PC-3 (cell line): ENCODE measurements at places on chromosomes 7 and 10.

GRCh38 chr10:94403380-94404213, 1.3 kb downstream of the TBC1D12 start:
- peak; percentile 74 for DNase-seq

- DNase-seq = no peak
Measured at GRCh38 chr7:10952588-10952987, 21.1 kb upstream of the PHF14 start.

DNA sequence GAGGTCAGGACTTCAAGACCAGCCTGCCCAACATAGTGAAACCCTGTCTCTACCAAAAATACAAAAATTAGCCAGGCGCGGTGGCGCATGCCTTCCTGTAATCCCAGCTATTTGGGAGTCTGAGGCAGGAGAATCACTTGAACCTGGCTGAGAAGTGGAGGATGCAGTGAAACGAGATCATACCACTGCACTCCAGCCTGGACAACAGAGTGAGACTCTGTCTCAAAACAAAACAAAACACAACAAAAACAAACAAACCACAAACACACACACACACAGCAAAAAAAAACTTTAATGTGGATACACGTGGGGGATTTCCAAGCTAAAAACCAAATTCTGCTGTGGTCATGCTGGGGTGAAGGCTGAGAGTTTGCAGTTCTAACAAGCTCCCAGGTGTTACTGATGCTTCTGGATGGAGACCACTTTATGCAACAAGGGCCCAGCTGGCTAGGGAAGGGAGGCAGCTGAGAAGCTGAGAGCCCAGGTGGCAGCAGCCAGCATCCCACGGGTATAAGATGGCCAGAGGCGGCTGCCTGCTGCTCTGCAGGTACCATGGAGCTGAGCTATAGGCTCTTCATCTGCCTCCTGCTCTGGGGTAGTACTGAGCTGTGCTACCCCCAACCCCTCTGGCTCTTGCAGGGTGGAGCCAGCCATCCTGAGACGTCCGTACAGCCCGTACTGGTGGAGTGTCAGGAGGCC, at the start of gene ZP3:
TSS of gene ZP3 (plus strand) at position 538 of the 699 bp plus-strand sequence. CDS start at position 553, 15 bp downstream.
- no peak for DNase-seq

DNA sequence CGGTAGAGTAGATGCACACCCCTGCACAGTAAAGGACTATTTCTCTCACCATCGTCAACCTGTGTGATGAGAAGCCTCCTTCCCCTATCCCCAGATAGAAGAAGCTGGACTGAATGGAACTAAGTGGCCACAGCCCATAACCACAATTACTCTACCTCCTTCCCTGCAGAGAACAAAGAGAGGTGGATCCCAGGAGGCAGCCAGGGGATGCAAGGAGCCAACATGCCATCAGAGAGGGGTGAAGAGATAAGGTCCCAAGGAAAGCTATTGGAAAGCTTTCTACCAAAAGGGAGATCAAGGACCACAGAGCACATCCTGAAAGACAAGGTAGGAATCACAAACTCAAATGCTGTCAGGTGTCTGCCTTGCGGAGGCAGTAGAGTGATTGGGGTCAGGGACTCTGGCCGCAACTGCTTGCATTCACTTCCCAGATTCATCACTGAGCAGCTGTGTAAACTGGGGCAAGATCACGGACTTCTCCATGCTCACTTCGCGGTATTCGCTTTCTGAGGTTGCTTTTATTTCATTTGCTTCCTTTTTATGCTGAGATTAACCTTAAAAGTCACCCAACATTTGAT, 81.6 kb upstream of the MYO3A start:
- DNase-seq = no peak

DNA sequence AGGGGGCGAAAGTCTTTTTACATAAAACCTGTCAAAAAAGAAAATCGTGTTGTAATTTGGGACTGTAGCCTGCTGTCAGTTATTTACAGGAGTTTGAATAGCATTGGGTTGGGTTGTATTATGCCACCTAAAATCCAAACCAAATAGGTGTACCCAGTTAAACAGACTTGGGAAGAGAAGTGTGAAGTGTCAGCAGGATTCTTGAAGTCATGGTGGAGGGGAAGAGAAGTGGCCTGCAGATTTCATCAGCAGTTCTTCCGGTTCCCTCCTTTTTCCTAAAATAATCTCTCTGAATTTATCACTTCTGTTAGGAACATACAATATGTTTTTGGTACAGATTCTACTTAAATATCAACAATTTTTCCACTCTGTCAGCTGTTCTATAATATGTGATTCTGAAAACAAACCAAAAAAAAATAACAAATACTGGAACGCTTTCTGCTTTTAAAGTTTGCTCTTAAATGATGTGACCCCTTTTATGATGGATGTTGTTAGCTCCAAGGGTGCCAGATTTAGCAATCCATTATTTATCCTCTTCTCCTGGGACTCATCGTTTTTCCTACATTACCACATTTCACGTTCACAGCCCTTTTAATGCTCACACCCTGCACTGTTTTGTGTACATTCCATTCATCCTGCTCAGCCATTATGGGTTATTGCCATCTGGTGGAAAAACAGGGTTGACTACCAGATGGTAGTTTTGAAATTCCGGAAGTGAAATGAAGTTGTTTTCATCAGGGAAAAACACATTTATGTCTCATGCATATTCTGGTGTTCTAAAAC, 18.7 kb upstream of the ARHGAP12 start:
- peak; percentile 86 for DNase-seq

DNA sequence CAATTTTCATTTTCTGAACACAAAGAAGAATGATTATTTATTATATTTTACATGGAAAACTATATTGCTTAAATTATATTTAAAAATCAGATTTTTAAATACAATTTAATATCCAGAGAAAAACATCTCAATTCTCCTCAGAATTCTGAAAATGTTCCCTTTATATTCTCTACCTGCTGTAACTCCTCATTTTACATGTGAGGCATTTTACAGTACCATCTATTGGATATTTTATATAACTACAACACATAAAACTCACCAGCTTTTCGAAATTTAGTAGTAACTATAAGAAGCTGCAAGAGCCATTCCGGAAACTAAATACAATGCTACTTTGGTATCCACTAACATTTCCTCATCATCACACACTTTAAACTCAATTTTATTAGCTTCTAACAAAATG, 264.6 kb downstream of the DGKB start:
- DNase-seq = peak; percentile 23

DNA sequence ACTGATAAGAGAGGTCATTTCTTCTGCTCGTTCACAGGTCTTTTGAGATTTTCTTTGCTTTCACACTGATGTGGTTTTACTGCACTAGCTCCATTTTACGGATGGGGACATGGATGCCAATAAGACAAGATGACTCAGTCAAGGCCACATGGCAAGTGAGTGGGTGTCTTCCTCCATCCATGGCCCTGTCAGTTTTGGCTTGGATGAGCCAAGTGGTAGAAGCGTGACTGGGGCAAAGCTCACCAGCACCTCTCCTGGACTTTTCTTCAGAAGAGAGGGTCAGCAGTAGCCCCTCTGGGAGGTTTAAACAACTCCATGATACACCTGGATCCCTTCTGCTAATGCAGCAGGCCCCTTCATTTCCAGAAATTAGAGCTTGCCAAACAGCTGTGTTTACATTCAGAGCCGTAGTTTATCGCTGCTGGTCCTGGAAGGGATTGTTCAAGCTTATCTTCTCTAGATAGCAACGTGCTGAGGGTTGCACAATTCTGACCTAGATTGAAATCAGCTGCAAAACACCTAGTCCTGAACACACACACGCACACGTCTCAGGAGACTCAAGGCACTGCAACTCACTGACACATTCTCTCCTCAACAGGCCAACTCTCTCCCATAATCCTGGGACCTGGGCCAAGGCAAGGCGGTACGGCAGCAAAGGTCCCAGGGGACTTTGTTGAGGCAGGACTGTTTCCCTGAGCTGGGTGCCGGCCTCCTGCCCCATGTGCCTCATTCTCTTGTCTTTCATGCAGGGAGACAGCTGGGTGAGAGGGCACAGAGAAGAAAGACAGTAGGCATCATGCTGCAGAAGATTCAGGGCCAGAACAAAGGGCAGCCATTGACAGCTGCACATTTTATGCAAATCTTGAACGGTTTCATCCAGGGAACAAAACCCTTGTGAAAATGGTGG, 14.2 kb upstream of the PDCD4 start:
- DNase-seq = no peak

- no peak for DNase-seq
Measured at GRCh38 chr7:42666994-42667393, 244.9 kb downstream of the C7orf25 start.

DNA sequence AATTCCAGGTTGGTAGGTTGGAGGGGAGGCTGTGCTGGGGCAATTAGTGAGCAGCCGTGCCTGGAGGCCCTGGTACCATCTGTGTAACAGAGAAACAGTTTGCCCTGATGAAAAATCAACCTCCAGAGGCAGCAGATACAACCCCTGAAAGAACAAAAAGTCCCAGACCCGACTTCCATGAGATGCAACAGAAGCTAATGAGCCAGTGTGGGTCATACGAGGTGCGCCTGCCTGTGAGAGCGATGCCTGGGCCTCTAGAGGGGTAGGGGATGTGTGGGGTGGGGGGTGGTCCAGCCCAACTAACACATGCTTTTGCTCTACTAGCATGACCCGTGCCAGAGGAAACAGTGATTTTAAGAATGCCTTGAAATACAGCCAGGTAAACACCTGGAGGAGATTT, 39.3 kb downstream of the CELF2 start:
- DNase-seq = no peak

GRCh38 chr7:115040495-115040894, 118.6 kb downstream of the MDFIC start:
- no peak for DNase-seq

DNA sequence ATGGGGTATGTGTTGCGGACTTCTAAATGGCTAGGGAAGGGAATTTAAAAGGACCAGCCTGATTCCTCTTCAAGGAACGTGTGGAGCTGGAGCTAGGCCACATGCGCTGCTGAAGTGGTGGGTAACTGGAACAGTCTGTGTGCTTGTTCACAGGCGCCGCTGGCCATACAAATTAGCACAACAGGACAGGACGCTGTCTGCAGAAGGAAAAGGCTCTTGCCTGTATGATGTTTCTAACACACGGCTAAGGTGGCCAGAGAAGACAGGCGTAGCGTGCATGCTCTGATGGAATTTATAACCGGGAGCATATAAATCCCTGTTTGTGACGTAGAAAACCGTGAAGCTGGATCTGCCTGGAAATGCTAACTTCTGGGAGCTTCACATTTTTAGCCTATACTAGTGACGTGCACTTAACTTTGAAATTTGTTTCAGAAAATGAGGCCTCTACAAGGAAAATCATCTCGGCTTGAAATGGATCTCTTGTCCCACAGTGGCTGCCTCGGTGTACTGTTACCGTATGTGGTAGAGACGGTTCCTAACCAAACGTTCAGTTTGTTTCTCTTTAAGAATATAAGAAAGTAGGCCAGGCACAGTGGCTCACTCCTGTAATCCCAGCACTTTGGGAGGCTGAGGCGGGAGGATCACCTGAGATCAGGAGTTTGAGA, 569.4 kb downstream of the PTPRN2 start:
- DNase-seq = no peak

- no peak for DNase-seq
Measured at GRCh38 chr7:2480070-2480408, 3.8 kb upstream of the GRIFIN start.

- DNase-seq = no peak
Measured at GRCh38 chr7:41206267-41206666, 496.6 kb downstream of the INHBA start.

GRCh38 chr7:96189129-96189820, 132.6 kb downstream of the SLC25A13 start:
- no peak for DNase-seq

DNA sequence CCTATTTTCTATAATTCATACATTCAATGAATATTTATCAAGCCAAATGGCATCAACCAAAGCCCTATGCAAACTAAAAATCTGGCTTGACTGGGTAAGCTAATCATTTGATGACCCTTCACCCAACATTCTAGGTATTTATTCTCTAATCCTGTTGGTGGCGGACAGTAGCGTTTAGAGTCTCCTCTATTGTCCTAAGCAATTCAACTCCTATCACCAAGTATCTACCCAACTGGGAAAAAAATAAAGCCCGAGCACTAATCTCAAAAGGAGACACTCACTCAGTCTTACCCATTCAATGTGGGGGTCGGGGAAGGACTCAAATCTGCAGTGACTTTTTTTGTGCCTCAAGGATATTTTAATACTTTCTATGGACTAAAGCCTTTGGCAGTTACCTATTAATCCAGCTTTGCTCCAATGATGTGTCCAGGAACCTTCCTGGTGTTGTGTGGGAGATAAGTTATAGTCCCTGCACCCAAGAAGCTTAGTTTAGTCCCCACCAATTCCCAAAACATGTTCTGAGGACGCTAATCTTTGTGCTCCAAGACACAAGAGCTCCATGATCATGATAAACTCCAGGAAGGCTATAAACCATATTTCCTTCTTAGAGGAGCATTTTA, 30.6 kb downstream of the DNMBP start:
- no peak for DNase-seq

DNA sequence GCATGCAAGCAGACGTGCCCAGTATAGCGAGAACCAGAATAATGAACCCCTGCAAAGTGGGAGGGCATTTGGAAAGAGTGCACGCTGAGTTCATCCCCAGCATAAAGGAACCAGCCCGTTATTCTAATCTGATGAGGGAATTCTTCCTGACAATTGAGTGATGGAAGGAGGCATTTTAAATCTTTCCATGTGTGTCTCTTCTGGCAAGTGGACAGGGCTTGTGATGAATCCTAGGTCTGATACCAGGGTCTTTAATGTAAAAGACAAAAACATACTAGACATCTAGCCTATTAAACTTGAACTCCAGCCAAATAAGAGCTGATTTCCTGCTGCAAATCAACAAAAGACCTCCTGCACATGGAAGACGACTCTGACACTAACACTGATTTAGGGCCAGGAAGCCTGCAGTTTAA, 301.2 kb downstream of the DPP6 start:
- DNase-seq = no peak

DNA sequence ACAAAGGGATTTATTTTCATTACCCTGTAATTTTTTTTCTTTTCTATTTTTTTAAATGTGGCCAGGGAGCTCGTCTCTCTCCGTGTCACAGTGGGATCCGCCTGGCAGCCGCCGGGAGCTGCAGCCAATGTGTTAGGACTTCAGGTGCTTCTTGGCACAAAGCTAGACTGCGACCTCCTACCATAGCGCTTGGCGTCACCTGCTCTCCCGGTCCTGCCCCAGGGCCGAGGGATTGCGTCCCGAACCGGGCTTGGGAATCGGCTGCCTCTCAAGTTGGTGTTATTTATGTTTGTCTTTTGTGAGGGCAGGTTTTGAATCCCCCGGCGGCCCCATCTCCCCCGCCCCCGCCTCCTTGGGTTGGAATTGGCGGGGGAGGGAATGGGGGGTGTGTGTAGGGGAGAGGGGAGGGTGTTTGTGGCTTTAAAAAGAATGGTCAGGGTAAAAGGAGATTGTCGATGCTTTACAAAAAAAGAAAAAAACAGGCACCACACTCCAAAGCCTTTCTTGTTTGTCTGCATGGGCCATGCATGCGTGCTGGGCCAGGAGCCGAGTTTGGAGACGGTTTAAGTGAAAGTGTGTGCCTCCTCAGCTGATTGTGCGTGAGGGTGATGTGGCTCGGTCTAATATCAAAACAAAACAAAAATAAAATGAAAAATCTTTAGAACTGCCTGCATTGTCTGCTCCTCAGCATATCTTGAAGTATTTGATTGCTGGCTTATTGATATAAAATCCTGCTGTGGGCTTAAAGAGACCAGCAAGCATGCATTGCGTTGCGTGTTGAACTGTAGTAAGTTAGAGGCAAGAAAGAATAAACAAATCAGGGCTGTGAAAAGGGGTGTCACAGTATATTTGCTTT, 1.2 kb downstream of the PPP1R9A start:
- peak; percentile 43 for DNase-seq

GRCh38 chr10:49597426-49598163, 12.5 kb upstream of the SLC18A3 start:
- DNase-seq = no peak

- DNase-seq = no peak
Measured at GRCh38 chr10:101256387-101256786, 27.1 kb upstream of the LBX1 start.
